ENCODE measurements at places on chromosomes 5 and 9.

DNA sequence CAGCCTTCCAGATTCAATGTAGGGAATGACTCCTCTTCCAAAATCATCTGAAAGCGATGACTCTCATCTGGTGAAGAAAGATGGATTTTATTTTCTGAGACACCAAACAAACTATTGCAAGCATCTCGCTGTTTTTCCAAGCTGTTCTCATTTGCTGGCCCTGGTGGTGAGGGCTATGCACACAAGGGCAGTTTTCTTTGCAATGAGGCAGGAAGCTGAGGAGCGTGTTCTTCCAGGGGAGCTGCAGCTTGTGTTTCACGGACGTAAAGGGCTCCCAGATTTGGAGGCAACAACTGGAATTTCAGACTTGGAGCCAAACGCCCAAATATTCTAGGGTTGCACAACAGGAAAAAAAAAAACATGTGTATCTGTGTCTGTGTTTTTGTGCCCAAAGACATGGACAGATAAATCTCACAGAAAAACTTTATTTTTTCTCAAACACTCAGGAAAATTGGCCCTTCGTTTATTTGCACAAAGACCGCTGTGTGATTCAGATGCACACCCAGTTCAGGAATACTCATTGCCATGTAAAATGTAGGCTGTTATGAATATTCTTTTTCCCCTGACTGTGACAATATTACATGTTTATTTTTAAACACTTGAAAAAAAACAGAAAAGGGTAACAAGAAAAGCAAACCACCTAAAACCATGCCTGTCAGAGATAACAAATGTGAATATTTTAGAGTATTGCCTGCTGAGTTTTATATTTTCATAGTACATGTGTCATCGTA, 151.3 kb downstream of the GAS1 start:
- no peak for DNase-seq

DNA sequence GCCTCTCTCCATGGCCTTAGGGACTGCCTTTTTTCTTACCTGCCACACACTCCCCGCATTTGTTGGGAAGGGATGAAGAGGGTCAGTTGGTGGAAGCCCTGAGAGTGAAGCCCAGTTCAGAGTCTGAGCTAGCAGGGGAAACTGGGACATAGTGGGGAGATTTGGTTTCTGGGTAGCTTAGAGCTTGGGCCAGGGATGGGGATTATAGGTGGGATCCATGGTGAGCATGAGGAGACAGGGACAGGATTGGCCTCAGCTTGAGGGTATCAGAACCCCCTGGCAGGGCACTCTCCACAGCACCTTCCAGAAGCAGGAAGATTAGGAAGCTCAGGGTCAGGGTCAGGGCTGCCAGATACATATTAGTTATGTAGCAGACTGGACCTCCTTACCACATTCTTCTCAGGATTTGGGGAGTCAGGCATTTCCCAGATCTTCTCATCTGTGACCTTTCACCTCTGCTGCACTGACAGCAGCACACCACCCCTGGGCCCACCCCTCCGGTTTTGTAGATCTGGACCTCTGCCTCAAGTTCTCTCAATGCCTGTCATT, 17.9 kb downstream of the OR13J1 start:
- DNase-seq: no peak

GRCh38 chr5:142981886-142982820, 212.0 kb downstream of the ARHGAP26 start:
- peak; percentile 33 for DNase-seq

DNA sequence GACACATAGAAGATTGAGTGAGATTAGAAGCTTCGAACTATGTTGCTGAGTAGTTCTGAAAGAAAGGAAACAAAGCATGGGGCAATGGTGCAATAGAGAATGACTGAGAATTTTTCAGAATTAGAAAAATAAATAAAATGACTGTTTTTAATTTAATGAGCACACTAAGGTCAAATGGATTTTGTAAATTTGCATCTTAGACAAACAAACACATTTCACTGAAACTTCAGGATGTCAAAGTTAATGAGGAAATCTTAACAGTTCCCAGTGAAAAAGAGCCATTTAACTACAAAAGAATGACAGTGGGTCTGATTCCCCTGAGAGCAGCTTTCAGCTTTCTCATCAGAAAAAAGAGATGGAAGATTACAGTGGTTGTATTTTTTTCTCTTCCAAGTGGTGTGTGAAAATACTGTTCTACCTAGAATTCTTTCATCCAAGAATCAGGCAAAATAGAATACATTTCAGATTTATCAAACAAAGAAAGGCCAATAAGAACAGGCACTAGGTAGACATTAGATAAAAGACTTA, 591.9 kb downstream of the SEMA5A start:
- DNase-seq: no peak

- DNase-seq: no peak
Observed at GRCh38 chr9:37956904-37957663, 53.2 kb upstream of the SLC25A51 start.

DNA sequence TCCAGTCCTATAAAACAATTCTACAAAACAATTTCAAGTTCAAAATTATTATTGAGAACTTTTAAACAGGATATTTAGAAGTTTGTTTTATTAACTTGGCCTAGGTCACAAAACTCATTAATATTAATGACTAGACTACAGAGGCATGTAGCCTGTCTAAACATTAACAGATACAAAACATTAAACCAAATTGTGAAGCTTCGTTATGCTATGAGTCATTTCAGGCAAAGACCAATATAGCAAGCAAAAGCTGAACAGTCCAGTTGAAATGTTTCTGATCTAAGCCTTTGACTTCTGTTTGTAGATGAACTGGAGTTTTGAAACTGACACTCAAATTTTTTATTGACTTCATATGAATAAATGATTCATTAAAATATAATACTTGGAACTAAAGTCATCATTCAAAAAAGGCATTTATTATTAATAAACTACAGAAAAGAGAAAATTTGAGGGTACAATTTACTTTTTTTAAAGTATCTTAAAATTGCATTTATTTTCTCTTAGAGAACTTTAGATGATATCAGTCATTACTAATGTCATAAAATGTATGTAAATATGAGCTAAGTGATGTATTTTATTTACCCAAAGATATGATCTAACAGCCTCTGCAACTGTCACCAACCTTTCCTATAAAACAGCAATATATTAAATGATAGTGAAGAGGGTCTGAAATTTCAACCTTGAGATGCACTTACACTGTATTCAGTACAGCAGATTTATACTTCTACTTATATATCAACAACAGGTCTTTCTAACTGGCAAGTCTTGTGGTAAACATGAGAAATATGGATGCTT, 188.8 kb downstream of the COMMD10 start:
- DNase-seq: no peak

DNA sequence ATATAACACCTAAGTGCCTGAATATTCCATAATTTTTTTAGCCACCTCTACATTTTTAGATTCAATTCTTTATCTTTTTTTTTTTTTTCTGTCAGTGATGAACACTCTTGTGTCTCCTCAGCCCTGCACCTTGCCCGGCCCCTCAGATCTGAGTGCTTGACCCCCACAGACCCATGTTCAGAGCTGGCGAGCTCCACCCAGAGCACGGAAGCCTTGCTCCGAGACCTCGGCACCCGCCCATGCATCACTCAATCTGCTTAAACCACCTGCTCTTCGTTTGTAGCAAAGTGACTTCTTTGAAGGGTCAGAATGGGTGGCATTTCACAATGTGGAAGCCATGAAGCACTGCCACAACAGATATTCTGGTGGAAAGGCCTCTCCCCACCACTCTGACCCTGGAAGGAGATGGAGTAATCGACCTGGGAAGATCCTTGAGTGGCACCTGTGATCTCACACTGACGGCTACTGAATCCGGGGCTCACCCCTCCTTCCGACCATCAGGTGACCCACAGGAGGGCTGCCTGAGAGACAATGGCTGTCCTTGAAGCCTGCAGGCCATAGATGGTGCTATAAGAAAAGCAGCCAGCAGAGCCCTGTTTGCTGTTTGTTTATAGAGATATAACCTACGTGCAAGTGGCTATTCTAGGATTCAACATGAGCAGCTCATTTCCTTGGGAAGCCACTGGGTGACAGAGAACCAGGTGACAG, 261.1 kb upstream of the IRX4 start:
- DNase-seq: no peak

DNA sequence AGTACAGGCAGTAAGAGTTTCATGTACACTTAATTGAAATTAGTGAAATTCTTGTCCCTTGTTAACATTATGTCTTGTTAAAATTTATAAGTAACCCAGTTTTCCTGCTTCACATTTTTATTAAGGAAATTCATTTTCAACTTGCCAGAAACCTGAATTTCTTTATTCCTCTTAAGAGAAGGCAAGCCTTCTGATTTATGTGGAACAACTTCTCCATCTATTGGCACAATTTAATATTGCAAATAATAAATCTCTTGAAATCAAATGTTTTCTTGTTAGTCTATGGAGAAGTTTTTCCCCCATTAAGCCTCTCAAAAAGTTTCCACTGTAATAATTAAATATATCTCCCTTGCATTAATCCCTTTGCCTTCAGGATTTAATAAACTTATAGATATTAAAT, 33.8 kb upstream of the ACO1 start:
- peak; percentile 4 for DNase-seq

GRCh38 chr9:96040591-96041461, 165.3 kb downstream of the ERCC6L2 start:
- DNase-seq: no peak

DNA sequence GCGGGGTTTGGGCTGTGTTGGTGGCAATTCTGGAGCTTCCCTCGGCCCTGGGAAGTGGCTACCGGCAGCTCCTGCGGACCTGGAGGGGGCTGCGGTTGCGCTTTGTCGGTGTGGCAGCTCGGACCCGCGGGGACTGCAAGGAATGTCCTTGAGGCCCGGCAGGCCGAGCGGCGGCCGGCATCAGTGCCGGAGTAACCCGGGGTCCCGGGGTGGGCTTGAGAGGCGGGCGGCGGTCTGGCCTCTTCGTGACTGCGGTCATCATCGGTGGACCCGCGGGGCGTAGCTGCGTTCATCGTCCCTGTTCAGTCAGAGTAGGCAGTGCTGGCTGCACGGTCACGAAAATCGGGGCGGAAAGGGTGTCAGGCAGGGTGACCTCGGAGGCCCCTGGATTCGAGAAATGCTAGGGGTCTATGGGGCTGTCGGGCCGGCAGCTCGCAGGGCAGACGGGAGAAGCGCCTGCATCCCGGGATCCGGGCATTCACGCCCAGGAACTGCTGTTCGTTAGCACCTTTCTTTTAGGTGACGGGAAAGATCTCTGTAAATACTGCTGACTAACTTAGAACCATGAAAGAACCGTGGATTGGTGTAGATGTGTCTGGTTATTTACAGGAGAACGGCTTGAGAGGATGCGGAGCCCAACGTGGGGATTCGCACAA, 474 bp downstream of the HMGCR start:
- DNase-seq: no peak

DNA sequence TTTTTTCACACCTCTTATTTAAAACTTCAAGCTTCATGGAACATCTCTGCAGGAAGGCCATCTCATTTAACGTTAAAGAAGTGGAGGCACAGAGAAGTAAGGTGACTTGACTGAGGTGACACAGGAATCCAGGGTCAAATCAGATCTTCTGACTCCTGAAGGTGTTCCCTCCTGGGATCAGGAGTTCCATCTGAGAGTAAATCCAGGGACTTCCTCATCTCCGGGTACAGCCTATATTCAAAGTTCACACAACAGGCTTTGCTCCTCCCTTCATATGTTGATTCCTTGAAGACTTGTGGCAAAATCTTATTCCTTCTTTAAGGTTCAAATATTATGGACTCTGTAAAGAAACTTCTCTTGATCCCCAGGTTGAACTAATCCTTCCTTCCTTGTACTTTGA, 313.1 kb upstream of the CLINT1 start:
- DNase-seq: no peak

DNA sequence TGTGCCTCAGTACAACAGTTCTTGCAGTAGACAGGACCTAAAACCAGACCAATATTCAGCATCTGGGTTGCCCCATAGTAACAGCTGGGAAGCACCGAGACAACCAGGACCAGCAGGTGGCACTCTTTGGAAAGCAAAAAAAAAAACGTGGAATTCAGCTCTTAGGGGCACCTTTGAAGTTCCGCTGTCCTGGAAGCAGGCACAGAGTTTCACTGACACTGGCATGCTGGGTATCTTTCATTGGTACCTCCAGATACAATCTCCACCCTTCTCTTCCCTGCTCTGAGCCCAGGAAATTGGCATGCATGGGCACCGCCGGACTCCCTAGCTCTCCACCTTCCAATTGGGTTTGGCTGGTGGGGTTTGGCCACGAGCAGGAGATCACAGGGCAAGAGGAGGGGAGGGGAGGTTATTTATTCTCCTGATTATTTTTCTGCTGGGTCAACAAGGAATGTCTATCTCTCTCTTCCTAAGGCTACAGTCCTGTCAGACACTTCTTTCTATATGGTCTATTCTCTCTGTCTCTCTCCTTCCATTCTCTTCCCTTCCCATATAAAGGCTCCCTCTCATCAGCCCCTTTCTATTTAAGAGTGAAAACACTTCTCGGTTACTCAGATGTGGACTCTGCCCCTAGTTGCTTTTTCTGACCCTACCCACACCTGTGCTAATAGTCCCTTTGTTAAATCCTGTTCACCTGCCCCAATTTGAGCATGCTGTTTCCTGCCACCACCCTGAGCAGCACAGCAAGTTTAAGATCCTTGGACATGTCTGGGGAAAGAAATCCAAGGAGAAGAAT, 1.9 kb upstream of the IDNK start:
- DNase-seq: peak; percentile 18

DNA sequence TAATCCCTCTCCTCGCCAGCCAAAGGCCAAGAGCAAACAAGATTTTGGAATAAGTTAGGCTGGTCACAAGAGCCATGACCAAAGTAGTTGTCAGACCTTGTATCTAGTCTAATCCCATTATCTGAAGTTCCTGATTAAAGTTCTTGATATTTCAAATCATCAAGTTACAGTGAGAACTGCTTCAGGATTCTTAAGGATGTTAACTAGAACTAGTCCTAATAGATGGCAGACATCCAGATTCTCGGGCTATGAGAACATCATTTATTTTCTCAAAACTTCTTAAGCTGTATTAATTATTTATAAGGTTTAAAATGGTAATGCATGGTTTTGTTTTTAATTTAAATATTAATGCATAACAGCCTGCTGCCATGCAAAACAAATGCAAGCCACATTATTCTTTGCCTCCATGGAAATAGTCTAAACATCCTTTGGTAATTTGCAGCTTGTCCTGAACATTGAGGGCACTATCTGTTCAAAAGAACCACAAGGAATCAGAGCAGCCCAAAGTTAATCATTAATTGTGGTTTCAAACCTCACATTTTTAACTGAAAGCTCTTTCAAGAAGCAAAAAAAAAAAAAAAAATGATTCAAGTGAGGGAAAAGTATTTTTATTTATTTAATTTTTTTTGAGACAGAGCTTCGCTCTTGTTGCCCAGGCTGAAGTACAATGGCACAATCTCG, 95.1 kb downstream of the TTC39B start:
- DNase-seq: no peak

DNA sequence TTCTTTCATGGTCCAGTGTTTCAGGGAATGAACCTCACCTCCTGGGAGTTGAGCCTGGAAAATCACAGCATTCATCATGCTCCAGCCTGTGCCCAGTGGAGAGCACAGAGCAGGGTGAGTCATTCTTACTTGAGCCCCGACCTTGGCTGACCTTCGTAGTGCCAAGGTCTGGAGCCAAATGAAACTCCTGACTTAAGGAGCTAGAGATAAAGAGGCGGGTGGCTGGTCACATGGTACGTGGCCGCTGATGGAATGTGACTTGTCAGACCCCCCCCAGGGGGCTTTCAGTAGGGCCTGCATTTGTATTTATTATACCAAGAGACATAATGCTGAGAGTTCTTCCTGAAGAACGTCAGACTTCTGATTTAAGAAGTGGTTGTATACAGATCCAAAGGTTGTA, 15.0 kb upstream of the PIP5K1B start:
- no peak for DNase-seq

- DNase-seq: no peak
Observed at GRCh38 chr5:40879163-40879942, 29.9 kb upstream of the C7 start.
